Activated CD4-positive, CD25-positive, alpha-beta regulatory T cell treated with anti-CD3 and anti-CD28 coated beads, Interleukin-2, amount 50 U/mL, for 72 hours (primary cell): ENCODE measurements at places on chromosomes 7 and 10.

DNA sequence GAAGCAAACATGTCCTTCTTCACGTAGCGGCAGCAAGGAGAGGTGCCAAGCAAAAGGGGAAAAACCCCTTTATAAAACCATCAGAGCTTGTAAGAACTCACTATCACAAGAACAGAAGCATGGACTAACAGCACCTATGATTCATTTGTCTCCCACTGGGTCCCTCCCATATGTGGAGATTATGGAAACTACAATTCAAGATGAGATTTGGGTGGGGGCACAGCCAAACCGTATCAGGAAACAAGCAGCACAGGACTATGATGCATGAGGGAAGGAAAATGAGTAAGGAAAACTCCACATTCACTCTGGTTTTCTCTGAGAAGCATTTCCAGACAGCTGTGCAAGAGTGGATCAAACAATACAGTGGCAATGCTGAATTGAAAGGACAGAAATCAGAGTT, 81.6 kb downstream of the RSU1 start:
- DNase-seq: no peak

DNA sequence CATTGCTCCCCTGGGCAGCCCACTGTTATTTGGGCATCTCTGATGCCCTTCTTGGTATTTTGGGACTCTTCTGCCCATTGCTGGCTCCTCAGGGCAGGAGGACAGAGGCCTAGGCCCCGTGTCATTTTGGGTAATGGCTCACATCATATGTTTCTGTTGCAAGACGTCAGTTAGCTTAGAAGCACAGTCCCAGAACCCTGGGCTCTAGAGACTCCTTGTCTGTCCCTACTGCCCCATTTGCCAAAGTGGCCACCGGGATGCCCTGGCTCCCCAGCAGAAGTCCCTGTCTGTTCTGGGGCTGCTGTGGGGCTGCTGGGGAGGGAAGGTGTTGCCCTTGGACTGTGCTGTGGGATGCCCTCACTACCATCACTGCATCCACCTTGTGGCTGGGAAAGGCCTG, 48.8 kb downstream of the ADCYAP1R1 start:
- no peak for DNase-seq

DNA sequence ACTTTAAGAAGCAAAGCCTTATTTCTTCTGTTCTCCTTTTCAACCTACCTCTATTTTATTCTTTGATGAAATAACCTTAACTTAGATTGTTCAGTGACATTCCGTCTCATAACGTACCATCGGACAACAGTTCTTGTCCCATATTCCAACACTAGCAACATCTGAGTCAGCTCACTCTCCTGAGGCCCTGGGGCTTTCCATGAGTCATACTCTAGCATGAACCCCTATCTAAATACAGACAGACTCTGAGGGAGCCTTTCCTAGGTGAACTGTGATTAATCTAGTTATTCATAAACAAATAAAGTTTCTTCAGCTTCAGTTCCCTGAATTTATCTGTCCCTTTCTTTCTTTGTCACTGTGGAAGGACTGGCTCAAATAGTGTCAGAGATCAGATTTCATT, 168.7 kb upstream of the LYZL1 start:
- no peak for DNase-seq

DNA sequence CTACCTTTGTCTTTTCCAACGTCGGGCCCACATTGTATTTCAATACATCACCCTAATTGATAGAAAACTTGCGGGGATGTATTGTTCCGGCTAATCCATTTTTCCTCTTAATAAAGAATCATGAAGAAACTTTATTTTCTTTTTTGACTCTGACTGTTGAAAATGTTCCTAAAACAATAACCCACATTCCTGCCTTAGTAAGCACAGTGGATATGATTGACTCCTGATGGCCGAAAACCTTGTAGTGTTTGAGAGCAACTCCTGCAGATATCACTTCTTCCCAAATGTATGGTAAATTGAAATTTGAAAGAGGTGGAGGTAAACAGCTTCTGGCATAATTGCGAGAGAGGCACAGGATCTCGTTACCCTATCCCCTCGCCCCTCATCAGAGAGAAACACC, 65.7 kb downstream of the BICC1 start:
- no peak for DNase-seq

GRCh38 chr7:370259-370625, 80.3 kb downstream of the FOXL3 start:
- no peak for DNase-seq

DNA sequence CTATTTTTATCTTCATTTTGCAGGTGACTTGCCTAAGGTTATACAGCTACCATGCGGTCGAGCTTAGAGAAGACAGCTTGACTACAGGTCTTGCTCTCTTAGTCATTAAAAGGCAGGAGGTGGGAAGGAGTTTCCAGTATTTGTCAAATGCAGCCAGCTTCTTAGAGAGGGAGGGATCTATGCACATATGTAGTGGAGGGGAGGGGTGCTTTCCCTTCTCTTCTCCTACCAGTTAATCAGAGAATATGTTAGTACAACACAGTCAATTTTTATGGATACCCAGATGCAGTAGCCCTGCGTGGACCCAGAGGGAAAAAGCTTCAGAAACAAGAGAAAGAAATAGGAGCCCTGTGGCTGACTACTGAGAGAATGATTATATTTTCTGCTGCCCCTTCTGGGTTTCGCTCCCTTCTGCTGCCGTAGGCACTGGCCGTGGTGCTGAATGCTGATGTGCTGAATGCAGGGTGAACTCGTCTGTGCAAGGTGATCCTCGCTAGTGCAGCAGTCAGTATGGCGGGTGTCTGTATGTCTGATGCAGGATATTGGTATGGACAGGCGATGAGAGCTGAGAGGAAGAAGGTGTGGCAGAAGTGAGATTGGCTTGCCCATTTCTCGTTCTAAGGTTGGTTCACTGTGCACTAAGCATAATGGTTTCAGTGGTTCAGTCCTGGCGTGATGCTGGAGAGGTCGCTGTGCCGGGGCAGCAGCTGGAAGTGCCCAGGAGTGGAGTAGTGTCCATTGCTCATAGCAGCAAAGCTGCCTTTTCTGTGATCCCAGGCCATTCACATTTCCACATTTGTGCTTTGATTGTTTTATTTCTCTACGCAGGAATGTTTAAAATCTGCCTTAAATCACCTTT, 189.2 kb upstream of the PODXL start:
- no peak for DNase-seq
